ENCODE measurements at places on chromosomes 16 and 17. TPM values are rescaled to one million over a fixed set of nuclear protein-coding genes. Genes with fewer than 3 reads are reported as not detected.

DNA sequence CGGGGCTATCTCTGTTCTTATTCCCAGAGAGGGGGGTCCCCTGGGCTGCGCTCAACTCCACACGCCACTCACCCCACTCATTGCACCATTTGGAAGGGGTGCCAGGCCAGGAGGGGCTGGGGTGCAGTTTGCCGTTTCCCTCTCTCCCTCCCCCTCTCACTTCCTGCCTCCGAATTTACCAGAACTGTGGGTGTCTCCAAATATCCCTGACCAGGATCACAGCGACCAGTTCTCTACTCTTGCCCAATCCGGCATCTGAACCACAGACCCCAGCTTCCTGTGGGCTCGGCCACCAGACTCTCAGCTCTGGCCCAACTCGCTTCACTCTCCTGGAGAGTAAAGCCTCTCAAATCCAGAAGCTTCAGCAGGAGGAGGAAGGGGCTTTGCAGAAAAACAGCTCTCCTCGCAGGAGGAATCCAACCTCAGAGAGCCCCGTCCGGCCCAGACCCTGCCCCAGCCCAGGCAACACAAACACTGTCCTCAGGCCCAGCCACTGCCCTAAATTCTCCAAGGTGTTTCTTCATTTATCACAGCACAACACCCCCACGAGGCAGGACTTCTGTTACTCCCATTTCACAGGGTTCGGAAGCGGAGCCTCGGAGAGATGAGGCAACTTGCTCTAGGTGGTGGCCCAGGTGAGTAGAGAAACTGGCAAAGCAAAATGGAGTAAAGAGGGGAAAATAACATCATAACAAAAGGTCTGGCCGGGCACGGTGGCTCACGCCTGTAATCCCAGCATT lies 423 bp upstream of the ASGR2 start:
- peaks cover 7% of the 10 kb centered on the region for H3K36me3 ChIP-seq
- peaks cover 11% of the 10 kb centered on the region for H3K27me3 ChIP-seq
- peak; percentile 42 for DNase-seq
- no peak overlapping the region for H3K27ac ChIP-seq
- no peak overlapping the region for H3K4me3 ChIP-seq

GRCh38 chr17:29111816-29112499 lies 68.2 kb downstream of the MYO18A start:
- no peak for DNase-seq
- peaks cover 12% of the 10 kb centered on the region for H3K4me1 ChIP-seq

- no peak overlapping the region for H3K27ac ChIP-seq
- DNase-seq, result no peak
- H3K36me3 ChIP-seq, result no peaks in the 10 kb centered on the region
Measured at GRCh38 chr16:54487933-54488332, 201.3 kb upstream of the IRX3 start.

DNA sequence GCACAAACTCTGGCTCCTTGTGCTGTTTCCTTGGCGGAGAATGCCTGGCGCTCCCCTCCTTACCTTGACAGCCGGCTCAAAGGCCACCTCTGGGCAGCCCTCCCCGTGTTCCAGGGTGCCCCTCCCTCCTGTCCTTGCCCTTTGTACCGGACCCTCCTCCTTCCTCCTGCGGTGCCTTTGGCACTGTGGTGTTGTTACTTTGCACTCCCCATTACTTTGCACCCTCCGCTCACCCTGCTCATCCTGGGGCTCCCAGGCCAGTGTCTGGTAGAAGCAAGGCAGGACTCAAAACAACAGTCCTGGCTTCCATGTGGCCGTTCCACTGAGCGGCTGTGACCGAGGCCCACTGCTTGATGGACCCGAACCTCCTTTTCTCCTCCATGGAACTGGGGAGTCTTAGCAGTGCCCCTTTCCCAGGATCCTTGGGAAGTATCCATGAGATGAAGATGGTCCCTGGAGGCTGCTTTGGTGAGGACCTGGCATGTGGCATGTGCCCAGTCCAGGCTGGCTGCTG lies 147.8 kb downstream of the CMIP start:
- no peaks in the 10 kb centered on the region for H3K4me1 ChIP-seq
- peaks cover 1% of the 10 kb centered on the region for H3K36me3 ChIP-seq
- H3K27me3 ChIP-seq, result no peaks in the 10 kb centered on the region

GRCh38 chr17:80871341-80871740 lies 120.3 kb upstream of the CHMP6 start:
- DNase-seq, result peak; percentile 37
- H3K4me3 ChIP-seq, result no peak overlapping the region

- H3K27ac ChIP-seq, result no peak overlapping the region
- H3K36me3 ChIP-seq, result peaks cover 2% of the 10 kb centered on the region
- H3K27me3 ChIP-seq, result peaks cover 15% of the 10 kb centered on the region
Measured at GRCh38 chr16:11211061-11211976, 44.7 kb downstream of the SOCS1 start.

ACSF2 gene
- 19.9 TPM for total RNA-seq

GRCh38 chr16:4936181-4936990 lies 562 bp downstream of the PPL start:
- H3K4me3 ChIP-seq, result peak overlapping the region; percentile 72
- H3K27me3 ChIP-seq, result peaks cover 21% of the 10 kb centered on the region
- peaks cover 12% of the 10 kb centered on the region for H3K4me1 ChIP-seq
